ENCODE measurements at places on chromosomes 3 and 15. TPM values are rescaled to one million over a fixed set of nuclear protein-coding genes. Genes with fewer than 3 reads are reported as not detected.

DNA sequence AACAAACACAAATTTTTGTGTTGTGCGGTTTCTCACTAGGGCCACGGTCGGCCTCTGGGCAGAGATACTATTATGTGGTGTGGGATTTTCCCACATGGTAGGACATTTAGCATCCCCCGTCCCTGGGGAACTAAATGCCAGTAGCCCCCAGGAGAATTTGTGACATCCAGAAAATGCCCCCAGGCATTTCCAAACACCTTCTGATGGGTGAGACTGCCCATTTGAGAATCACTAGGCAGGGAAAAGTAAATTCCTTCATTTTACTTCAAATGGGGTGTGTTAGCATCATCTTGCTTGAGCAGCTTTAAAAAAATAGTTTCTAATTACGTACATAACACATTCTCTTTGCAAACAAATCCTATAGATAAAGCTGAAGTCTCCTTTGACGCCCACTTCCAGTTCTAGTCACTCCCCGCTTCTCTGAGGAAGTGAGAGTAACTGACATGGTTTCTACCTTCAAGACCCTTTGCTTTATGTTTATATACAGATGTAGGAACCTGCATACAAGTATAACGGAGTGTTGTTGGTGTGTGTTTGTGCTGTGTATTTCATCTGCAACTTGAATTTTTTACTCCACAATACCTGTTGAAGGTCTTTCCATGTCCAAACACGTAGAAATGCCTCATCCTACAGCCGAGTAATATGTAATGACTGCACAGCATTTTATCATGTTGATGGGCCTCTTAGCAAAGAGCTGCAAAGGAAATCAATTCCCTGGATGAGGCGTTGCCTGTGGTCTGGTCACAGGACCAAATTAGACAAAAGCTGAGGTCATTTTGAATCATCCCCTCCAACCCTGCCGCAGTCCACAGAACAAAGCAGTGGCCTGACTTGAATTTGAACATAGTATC is 31.4 kb upstream of the ZBTB38 start:
- no peak for DNase-seq

GRCh38 chr15:90765966-90766365 is 48.8 kb downstream of the BLM start:
- no peak for DNase-seq

- no peak for DNase-seq
Observed at GRCh38 chr3:157233923-157234322, 74.0 kb upstream of the CCNL1 start.

DNA sequence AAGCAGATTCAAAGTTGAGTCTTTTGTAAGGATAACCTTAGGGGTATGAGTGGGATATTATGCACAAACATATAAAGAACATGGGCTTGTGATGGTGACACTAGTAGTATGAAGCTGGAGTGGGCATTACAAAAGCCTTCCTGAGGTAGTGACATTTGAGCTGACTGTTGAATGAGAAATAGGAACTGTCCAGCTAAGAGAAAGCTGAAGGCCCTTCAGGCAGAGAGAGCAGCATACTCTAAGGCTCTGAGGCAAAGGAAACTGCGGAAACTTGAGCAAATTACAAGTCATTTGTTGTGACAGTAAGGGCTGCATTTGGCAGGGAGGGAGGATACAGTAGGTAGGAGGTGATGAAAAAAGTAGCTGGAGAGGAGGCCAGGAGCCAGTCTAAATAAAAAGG is 190.7 kb upstream of the CD96 start:
- no peak for DNase-seq

The PPARG gene
- not detected for total RNA-seq

The NEK10 gene
- total RNA-seq, result not detected

DNA sequence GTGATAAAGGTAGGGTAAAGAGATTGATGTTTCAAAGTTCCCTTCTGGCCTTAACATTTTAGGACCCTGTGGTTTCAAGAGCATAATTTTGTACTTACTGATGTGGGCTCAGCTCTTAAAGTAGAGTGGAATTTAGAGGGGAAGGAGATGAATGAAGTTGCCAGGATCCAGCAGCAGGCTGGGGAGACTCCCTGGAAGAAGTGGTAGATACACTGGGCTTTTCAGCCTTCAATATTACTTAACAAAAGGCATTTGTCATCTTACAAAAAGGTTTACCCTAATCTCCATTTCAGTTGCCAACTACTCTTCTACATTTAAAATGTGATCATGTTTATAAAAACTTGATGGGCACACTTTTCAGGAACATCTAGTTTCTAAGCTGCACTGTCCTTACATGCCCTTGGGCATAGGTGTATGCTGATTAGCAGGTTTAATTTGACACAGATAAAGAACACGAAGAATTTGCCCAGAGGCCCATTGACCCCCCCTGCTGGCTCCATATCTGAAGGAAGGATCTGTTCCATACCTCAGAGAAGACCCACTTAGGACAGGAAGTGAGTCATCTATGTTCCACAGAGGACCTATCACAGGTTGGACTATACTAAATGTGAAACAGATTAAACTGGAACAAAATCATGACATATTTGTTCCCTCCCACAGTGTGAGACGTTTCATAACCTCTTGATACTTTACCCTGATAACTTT is 93.0 kb upstream of the LPP start:
- peak; percentile 3 for DNase-seq

DNA sequence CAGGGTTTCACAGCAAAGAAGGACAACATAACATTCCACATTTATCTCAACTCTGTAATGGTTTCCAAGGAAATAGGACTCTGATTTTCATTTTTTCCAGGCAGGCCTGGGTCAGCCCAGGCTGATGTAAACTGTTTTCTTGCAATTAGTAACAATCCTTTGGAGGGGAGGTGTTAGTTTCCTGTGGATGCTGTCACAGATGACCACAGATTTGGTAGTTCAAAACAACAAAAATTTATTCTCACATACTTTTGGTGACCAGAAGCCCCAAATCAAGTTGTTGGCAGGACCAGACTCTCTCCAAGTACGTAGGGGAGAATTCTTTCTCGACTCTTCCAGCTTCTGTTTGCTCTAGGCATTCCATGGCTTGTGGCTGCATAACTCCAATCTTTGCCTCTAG is 88.0 kb downstream of the EDEM1 start:
- no peak for DNase-seq

DNA sequence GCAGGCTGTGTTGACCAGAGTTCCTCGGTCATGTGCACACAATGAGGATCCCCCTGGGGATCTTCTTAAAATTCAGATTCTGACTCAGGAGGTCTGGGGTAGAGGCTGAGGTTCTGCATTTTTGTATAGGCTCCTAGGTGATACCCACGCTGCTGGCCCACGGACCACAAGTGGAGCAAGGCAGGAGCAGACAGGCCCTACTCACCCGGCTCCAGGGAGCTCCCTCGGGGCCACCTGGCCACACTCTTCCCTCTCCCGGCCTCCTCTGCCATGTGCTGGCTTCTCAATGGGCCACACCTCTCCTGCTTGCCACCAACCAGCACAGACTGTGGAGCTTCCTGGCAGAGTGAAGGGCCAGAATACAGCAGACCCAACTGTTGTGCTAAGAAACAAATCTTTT is 23.9 kb downstream of the GP9 start:
- no peak for DNase-seq

- no peak for DNase-seq
Observed at GRCh38 chr3:67302489-67302888, 304.4 kb downstream of the KBTBD8 start.

GRCh38 chr15:72933976-72934375 is 118.3 kb upstream of the NEO1 start:
- no peak for DNase-seq

The PARP9 gene
- 3.1 TPM for total RNA-seq

DNA sequence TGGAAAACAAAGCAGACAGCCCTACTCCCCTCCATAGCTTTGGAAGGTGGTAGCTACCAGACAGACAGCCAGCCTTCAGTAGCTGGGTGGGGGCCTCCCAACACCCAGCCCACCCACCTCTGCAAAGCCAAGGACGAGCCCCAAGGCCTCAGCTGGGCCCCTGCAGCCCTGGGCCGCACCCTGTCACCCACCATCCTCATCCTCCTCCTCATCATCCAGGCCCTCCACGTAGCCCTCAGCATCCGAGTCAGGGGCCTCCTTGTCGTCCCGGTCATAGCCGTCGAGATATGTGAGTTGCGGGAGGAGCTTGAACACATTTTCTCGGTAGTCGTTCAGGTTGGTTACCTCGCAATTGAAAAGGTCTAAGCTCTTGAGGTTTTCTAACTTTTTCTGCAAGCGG is 36.5 kb downstream of the ANP32A start:
- DNase-seq, result no peak

DNA sequence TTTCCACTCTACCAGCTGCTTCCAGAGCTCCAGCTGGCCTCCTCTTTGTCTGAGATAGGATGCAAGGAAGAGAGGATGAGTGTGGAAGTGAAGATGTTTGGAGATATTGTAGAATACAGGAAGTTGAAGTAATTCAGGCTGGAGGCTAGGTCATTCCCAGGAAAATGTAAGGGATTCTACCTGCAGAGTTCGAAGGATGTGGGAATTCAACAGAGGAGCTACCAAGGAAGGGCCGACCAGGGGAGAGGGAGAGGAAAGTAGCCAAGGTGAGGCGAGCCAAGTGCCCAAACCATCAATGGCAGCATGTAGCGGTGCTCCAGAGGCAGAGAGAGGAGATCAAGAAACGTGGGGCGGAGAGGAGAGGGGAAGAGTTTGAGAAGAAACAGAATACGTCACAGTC is 49.0 kb upstream of the EPHB3 start:
- no peak for DNase-seq

GRCh38 chr3:49434731-49435130 is 5.6 kb upstream of the NICN1 start:
- no peak for DNase-seq

DNA sequence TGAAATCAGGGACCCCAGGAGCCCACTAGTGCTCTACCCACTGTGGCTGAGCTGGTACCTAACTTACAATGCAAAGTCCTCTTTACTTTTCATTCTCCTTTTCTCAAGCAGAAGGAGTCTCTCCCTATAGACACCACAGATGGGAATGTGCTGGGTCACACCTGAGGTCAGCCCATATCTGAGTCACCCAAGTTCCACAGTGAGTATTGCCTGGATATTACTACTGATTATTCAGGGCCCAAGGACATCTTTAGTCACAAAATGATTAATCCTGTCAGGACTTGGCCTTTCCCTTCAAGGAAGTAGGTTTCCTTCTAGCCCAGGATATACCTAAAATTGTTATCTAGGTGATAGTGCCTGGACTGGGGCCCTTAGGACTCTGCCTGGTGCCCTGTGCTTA is 1305.2 kb downstream of the SI start:
- no peak for DNase-seq

DNA sequence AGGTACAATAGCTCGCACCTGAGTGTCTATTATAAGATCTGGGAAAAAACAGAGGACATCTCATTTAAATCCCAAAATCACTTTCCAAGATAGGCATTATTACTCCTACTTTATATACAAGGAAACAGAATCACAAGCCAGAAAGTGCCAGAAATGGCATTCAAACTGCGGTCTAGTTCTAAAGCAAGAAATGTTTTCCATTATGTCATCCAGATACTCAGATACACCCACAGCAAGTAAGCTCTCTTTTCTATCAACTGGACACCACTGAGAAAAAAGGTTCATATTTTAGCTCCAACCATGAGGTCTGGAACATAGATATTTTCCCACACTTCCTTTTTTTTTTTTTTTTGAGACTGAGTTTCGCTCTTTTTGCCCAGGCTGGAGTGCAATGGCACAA is 8.1 kb downstream of the SLC33A1 start:
- no peak for DNase-seq

GRCh38 chr3:194946091-194946490 is 260.4 kb downstream of the FAM43A start:
- DNase-seq, result no peak

DNA sequence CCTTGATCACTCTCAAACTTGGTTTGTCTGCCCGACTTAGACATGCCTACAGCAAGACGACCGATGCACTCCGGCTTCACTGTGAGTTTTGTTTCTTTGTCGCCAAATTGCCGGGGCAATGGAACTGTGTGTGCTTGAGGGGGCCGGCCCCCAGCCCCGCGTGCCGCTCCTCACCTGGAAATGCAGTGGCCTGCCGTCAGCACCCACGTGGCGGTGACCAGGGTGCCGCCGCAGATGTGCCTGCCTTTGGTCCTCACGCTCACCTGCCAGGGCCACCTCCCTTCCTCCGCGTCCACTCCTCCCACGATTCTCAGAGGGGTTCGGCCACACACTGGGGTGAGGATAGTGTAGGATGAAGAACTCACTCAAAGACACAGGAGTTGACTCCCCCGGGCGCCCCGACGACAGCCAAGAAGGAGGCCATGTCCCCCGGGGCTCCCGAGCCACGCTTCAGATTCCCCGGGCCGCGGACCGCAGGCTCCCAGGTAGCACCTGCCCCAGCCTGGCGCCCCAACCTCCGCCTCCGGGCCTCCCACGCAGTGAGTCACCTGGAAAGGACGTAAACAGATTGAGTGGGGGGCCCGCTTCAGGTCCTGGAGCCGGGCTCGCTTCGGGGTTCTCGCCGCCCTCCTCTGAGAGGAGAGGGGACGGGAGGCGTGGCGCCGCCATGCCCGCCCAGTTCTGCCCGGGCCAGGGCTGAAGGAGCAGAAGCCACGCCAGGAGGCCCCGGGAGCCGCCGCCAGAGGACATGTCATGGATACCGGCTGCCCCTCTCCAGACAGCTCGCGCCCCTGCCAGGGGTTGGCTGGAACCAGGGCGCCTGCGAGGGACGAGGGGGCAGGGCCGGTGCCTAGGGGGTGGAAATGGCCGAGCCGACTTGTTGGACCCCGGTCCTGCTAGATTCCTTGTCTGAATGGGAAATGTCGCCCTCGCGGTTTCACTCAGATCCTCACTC is 29.6 kb downstream of the MYL3 start:
- DNase-seq, result no peak

DNA sequence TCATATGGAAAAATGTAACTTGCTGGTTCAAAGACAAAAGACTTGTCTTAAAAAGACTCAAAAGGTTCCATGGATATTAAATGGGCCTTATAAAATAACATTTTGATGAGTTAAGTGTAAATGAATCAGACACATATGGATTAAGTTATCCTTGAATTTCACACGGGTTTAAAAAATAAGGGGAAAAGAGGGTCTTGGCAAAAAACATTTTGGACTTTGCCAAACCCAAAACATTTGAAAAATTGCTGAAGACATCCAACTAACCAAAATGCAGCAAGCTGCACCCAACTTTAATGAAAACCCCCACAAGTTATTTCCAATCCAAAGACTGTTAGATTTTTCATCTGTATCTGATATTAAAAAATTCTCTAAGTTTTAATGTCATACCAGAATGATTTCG is 200.7 kb downstream of the MEIS2 start:
- DNase-seq, result no peak

DNA sequence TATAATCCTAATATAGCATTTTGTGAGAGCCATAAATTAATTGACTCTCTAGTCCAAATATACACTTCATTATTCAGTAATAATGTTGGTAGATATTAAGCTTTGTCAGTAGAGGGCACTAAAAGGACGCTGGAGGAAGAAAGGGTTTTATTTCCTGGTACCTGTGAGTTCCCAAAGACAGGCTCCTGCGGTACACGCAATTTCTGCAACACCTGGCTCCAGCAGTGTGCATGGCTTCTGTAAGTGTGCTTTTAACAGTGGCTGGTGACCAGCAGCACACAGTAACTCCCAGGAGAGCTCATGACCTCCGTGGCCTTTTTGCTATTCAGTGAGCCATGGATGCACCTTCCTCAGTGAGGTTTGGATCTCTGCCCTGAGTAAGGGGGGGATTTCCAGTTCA is 338.3 kb upstream of the ZNF385D start:
- DNase-seq, result no peak

- DNase-seq, result no peak
Observed at GRCh38 chr3:22121068-22121701, 370.2 kb upstream of the ZNF385D start.

- no peak for DNase-seq
Observed at GRCh38 chr3:60827666-60828065, 423.6 kb downstream of the FHIT start.

The ADCY5 gene
- not detected for total RNA-seq
